ENCODE measurements at places on chromosomes 7 and 10.

DNA sequence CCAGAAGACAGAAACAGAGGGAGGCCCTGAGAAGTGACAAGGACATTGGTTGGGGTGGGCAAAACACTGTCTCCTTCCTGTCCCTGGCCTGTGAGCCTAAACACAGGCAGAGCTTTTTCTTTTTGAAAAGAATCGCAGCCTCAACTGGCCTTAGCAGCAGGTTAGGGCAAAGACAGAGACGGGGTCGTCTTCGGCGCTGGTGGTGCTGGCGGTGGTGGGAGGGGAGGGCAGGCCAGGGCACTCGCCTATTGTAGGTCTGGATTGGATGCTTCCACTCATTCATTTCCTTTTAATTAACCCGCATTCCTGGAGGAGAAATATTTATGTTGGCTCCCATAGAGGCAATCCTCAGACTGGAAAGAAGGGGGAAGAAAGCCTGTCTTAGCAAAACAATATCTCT, 22.6 kb downstream of the WNT8B start:
- no peak for DNase-seq

- DNase-seq = no peak
Measured at GRCh38 chr10:33178026-33178755, 156.3 kb downstream of the NRP1 start.

DNA sequence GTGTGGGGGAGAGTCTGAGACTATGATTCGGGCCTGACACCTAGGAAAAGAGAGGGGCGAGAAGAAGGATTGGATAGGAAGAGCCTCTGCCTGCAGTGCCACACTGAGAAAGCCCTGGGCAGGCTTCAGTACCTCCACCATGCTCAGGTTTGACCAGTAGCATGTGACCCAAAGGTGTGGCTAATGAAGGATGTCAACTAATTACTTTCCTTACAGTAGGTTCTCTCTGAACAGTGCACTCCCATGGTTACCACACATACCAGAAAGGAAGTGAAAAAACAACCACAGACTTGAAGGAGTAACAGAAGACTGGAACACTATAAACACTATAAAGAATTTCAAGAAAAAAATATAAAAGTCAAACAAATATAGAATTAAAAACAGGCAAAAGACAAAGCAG, 46.2 kb downstream of the SEM1 start:
- DNase-seq = no peak

- no peak for DNase-seq
Measured at GRCh38 chr10:42632564-42632963, 5.8 kb downstream of the ZNF33B start.

DNA sequence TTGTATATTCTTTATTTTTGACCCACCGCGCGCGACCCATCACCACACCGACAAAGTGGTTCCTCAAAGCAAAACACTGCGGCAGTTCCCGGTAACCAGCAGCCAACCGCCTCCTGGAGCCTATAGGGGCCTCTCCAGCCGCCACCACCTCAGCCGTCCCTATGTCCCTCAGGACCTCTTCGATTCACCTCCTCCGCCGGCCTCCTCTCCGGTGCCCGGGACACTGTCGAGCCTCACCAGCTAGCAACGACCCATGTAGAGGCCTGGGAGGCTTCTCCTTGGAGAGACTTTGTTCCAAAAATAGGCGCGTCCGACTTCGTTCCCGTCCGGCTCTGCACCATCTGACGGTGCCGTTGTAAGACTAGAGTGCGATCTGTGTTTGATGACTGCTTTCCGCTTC, 158.8 kb downstream of the HGF start:
- DNase-seq = peak; percentile 11

DNA sequence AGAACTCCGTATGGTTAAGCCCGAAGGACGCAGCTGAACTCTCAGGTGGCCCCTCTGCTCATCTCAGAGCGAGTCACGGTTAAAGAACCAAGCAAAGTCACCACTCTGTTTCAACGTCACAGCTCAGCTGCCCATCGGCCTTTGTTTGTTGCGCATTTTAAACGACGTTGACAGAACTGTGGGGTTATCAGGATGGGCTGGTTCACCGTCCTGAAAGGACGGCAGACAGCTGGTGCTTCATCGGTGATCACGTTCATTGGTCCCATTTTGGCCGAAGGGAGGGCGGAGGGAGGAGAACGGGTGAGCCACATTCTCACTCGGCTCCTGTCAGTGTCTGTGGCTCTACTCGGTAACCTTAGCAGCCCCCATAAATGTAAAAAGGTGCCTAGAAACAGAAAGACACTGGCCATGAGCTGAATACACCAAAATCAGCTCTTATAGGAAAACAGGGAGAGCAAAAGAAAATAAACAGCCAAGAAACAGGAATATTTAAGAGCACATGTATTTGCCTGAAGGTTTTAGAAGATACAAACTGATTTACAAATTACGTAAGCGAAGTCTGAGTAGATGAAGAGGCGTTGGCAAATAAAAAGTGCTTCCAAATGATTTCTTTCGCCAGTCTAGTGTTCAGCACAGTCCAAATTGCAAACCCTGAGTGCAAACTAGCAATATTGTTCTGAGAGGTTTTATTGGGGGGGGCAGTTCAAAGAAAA, 8.4 kb downstream of the PRKAG2 start:
- DNase-seq = no peak

DNA sequence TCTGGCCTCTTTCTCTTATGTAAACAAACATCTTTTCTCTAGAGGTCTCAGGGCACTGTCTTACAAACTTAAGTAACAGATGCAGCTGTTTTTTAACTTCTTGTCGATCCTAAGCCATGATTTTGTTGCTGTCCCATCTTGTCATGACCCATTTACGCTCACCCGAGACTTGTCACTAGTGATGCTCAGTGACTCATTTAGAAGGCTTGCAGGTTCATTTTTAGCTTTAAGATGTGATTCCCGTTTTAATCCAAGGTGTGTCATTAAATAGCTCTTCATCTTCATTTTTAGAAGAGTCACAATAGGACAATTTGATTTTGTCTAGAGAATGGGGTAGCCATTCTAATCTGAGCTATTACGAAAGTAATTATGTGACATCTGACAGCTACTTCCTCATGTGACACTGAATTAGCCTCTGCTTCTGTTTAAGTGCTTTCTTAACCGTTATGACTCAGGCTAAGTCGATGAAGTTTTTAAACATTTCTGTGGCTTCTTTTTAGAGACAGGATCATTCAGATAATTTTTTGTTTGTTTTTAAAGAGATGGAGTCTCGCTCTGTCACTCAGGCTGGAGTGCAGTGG, 42.7 kb downstream of the SPDYE5 start:
- DNase-seq = peak; percentile 37

GRCh38 chr10:11655836-11656235, 44.4 kb upstream of the USP6NL start:
- no peak for DNase-seq

DNA sequence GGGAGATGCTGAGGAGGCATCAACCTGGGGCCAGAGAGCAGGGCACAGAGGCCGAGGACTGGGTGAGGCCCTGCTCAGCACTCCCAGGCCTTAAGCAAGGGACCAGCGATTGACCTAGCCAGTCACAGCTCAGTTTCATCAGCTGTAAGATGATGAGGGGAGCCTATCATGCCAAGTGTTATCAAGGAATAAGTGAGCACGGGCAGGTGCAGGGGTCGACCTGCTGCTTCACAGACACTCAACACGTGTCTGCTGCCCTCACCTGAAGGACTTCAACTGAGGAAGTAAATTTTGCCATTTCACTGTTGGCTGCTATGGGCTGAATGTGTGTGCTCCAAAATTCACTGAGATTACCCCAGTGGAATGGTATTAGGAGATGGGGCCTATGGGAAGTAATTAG, 9.9 kb downstream of the C10orf71 start:
- DNase-seq = no peak

DNA sequence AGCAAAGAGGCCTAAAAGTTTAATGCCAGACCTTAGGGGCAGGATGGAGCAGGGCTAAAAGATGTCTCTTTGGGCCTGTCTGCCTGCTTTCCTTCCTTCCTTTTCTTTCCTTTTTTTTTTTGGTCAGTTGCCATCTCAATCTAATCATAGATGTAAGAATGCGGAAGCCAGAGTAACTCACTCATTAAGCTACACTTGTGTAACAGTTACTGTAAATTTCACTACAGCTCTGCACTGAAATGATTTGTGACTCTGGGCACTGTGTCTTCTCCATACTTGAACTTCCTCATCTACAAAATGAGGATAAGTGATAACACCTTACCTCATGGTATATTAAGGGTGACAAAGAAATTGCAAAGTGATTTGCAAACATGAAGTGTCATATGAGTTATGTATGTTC, 75.5 kb upstream of the AGK start:
- peak; percentile 20 for DNase-seq

GRCh38 chr7:116327752-116328151, 117.4 kb downstream of the TES start:
- DNase-seq = no peak

- no peak for DNase-seq
Measured at GRCh38 chr7:1225030-1225429, 7.6 kb upstream of the UNCX start.

DNA sequence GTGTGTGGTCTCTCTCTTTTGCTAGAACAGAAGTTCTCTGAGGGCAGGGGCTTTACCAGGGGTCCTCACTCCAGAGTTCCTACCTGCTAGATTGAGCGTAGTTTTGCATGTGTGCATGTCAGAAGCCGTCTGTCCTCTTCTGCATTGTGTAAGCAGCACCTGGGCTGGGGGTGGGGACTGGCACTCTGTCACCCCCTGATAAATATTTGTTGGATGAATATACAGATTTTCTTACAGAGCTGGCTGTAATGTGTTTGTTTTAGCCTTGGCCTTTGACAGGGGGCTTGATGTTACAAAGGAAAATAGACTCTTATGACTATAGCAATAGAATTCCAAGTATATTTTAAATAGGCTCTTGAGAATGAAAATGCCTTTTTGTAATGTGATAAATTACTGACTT, 46.6 kb downstream of the WDR37 start:
- no peak for DNase-seq

DNA sequence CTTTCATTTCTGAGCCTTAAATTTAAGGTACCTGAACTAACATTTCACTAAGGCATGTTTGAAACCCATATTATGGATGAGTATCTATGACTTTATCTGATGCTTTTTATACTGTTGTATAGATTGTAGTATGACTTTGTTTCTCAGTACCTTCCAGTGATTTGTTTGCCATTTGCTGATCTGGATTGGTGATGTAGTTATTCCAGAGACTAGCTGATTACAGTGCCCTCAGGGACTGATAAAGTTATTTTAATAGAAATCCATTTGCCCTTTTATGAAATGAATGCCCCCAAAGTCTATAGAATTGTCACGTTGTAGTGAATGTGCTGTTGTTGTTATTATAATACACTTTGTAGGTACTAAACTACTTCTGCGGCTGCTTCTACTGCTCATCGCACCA, 385.4 kb upstream of the LRGUK start:
- DNase-seq = no peak

DNA sequence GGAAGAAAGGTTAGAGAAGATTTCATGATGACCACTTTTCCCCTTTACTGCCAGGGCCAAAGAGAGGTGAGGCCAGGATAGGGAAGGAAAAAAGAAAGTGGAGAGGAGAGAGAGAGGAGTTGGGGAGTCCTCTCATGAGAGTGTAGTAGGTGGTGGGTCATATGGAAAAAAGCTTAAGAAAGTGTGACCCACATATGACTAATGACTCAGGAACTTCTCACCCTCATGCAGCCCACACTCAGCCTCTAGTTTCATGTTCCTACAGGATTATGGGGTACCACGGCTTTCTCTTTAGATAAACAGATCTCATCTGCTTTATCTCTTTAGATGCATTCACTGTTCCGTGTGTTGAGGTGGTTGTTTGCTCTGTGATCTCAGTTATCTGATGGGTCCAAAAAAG, 462.5 kb upstream of the IGFBP3 start:
- no peak for DNase-seq

- DNase-seq = no peak
Measured at GRCh38 chr7:53740971-53741370, 705.5 kb downstream of the POM121L12 start.

DNA sequence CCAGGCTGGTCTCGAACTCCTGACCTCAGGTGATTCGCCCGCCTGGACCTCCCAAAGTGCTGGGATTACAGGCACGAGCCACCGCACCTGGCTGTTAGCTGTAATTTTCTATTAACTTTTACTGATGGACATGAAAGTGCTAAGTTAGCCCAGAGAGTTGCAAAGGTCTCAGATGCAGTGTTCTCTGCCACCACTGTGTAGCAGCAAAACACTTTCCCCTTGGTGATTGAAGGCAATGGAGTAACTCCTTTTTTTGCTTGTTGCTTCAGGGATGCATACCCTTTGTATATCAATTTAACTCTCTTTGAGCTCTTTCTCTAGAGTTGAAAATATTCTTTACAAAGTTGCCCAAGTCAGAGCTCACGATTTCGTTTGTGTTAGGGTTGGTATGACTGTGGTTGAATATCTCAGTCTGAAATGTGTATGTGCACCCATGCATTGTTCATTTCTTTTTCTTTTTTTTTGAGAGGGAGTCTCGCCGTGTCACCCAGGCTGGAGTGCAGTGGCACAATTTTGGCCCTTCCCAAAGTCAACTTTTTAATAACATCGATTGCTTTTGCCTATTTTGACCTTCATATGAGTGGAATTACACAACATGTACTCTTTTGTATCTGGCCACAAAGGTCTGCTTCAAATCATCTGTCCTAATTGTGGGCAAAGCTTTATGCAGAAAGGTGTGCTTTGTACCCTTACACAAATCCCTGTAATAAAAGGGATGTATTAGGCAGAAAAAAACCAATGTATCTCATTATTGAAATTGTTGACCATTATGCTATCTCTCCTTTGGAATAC, 52.6 kb downstream of the GTF2I start:
- DNase-seq = no peak

DNA sequence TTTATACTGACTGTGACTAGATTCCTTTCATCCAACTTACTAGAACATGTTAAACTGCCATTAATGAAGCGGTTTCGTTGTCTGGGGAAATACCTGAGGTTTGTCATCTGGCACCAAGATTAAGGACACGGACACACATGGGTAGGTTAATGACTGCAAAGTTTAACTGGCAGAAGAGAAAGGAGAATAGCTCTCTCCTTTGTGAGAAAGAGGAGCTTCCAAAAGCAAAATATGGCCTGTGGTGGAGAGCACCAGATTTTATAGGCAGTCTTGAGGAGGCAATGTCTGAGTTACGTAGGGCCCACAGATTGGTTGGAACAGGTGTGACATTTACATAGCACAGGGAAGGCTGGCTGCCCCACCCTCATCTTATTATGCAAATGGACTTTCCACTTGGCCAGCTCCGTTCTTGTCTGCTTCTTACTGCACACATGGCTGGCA, 1193.0 kb upstream of the CELF2 start:
- no peak for DNase-seq

DNA sequence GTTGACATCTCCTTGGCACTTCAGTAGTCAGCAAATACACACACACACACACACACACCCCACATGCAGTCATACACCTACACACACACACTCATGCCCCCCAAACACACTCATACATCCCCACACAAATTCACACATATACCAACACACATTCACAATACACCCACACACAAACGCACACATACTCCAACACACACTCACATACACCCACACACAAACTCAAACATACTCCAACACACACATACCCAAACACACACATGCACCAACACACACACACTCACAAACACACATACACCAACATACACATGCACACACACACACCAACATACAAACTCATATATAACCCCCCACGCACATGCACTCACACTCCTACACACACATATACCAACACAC, 31.4 kb upstream of the CHST15 start:
- DNase-seq = no peak

Measured in HL-60 (cell line).